Prostate gland (tissue), 2 donors: ENCODE measurements at places on chromosomes 6 and 20.

DNA sequence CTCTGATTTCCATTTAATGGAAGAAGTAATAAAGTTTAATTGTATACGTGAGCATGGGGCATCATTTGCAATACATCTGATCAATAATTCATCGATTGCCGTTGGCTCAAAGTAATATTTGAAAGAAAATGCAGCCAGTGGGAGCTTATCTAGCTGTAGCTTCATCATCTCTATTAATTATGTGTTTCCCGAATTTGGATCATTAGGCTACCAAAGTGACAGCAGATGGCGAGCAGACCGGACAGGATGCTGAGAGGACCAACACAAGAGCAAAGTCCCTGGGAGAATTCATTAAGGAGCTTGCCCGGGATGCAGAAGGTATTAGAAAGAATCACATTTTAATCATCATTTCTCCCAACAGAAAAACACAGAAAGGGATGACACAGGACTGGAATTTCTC is 327.1 kb downstream of the ARHGAP18 start:
- DNase-seq, result no peak

DNA sequence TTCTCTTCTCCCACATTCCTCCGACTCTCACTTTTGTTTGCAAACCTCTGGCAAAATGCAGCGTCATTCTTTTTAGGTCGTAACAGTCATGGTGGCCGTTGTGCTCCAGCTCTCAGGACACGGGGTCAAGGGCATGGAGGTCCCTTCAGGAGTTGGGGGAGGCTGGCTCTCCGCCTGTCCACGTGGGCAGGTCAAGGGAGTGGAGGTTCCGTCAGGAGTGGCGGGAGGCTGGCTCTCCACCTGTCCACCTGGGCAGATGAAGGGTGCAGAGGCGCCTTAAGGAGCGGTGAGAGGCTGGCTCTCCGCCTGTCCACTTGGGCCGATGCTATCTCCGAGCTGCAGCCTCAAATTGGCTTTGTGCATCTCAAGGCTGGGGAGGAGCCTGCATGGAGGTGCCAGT is 98.0 kb downstream of the ERMARD start:
- DNase-seq, result no peak

GRCh38 chr20:10611357-10611756 is 62.4 kb downstream of the JAG1 start:
- DNase-seq, result peak; percentile 33

DNA sequence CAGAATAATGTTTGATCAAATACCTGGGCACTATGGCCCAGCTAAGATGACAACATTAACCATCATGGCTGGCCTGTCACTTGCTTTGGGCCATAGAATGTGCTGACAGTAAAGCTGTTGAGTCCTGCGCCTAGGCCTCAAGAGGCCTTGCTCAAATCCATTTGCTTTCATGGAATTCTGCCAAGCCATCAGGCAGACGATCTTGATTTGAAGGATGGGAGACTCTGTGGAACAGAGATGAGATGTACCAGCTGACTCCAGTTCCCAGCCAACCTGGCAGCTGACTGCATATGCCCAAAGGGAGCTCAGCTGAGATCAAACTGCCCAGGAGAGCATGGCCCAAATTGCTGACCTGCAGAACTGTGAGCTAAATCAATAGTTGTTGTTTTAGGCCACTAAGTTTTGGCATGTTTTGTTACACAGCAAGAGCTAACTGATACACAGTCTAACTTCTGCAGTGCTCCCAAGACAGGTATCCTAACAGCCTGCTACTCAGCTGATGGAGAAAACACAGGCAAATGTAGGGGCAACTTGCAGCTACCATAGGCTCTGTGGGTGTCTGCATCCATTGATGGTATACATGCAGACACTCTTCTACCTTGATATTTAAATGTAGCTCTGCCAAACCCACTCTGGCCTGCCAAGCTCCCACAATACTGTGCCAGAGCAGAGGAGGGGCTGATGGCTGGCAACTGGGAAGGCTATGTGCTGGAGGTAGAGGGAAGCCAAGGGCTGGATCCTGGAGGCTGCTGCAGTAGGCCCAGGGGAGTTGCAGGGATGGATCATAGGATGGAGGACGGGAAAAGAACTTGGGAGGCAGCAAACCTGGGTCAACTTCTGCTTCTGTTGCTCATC is 55.2 kb upstream of the RNF24 start:
- no peak for DNase-seq

- no peak for DNase-seq
Observed at GRCh38 chr20:24672181-24672880, 202.9 kb downstream of the SYNDIG1 start.

DNA sequence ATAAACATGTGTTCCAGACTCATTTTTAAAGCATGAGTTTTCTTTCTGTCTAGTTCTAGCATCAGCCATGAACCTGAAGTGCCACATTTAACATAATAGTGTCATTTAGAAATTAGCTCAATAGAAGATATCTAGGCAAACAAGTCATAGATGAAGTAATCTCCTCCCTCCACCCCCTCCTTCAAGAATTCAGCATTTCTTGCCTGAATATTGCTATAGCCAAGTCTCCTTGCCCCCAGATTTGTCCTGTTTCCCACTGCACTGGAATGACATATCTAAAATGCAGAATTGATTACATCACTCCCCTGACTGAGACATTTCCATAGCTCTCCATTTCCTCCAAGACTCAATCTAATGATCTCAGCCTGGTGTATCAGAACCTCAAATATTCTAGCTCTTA is 134.9 kb upstream of the BACH2 start:
- no peak for DNase-seq

DNA sequence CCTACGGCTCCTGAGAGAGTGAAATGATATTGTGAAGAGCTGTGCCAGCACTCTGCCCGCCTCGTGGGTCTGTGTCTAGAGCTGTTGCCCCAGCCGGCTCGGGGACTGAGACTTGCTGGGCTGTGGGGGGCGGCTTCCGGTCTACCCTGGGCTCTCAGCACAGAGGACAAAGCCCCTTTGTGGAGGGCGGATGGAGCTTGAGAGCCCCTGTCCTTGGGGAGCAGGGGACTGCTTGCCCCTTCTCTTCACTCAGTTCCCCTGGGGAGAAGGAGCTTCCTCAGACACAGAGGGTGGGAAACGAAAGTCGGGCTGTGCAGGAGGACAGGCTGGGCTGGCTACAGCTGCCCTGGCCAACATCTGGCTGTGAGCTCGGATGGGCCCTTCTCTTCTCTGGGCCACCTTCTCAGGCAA is 11.0 kb downstream of the SRC start:
- no peak for DNase-seq

GRCh38 chr6:132651062-132651461 is 7.9 kb downstream of the TAAR1 start:
- no peak for DNase-seq

- DNase-seq, result no peak
Observed at GRCh38 chr6:76609160-76609559, 536.7 kb upstream of the IMPG1 start.

- no peak for DNase-seq
Observed at GRCh38 chr6:53119772-53120409, 28.8 kb downstream of the GCM1 start.

- DNase-seq, result no peak
Observed at GRCh38 chr6:138145402-138145801, 16.3 kb upstream of the ARFGEF3 start.

- no peak for DNase-seq
Observed at GRCh38 chr6:111662072-111662793, 56.6 kb upstream of the TRAF3IP2 start.

- DNase-seq, result no peak
Observed at GRCh38 chr6:143961886-143962878, 45.9 kb downstream of the PLAGL1 start.

DNA sequence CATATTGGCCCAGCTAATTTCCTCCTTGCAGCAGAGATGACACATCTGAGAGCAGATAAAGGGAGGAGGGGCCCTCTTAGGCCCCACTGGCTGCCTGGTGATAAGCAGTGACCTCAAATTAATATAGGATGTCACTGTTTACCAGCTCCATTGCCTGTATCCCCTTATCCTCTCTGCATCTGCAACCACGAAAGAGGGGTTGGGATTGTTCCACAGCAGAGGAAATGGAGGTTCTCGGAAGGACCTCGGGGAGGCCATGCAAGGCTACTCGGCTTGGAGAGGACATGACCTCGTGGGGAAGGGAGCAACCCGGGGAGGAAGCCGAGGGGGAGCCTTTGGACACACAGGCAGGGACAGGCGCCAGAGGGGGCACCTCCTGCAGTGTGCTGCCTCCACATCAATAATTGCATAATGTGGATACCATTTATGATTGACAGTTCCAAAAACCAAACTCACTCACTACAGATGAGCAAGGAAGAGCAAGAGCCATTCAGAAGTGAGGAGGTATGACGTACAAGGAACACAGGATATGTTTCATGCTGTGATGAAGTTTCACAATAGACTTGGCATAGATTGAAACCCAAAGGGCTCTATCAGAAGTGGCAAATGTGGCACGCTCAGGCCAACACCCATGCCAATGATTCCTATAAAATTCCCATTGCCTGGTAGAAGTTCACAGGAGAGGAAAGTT is 177.2 kb upstream of the RNF24 start:
- no peak for DNase-seq

DNA sequence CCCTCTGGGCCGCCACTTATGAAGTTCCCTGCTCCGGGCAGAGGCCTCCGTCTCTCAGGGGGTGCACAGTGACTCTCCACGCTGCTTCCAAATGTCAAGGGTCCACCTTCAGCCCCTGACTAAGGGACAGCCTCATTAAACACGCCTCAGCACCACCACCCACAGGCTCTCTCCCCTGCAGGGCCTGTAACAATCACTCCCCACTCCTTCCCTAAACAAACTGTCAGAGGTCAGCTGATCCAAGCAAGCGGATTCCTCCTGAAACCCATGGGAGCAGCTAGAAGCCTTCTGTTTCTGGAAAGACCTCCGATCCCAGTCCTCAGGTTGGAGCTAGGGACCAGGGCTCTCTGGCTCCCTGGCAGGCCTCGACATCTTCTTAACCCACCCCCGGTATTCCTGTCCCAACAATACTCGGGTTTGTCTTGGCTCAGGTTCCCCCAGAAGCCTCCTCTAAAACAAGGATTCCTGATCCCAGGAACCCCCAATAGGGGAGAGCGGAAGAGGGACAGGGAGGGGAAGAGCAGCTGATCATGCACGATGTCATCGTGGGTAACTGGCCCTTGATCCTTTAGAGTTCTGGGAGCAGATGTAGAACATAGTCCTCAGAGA is 181.0 kb downstream of the ZNF217 start:
- DNase-seq, result no peak

GRCh38 chr6:112717856-112718255 is 370.7 kb downstream of the RFPL4B start:
- no peak for DNase-seq

GRCh38 chr6:74979065-74979766 is 226.6 kb downstream of the COL12A1 start:
- no peak for DNase-seq

DNA sequence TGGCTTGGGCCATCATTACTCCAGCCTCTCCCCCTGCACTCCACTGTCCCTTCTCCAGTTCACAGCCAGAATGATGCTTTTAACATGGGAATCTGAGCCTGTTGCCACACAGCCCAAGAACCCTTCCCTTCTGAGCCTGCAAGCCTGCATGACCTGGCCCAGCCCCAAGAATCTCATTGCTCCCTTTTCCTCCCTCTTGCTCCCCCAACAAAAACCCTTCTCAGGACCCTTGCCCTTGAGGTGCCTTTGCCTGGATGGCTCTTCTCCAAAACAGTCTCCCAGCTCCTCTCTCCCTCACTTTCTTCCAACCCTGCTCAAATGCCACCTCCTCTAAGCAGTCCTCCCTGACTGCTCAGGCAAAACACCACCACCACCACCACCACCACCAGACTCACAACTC is 157.2 kb downstream of the ANKRD60 start:
- DNase-seq, result no peak

DNA sequence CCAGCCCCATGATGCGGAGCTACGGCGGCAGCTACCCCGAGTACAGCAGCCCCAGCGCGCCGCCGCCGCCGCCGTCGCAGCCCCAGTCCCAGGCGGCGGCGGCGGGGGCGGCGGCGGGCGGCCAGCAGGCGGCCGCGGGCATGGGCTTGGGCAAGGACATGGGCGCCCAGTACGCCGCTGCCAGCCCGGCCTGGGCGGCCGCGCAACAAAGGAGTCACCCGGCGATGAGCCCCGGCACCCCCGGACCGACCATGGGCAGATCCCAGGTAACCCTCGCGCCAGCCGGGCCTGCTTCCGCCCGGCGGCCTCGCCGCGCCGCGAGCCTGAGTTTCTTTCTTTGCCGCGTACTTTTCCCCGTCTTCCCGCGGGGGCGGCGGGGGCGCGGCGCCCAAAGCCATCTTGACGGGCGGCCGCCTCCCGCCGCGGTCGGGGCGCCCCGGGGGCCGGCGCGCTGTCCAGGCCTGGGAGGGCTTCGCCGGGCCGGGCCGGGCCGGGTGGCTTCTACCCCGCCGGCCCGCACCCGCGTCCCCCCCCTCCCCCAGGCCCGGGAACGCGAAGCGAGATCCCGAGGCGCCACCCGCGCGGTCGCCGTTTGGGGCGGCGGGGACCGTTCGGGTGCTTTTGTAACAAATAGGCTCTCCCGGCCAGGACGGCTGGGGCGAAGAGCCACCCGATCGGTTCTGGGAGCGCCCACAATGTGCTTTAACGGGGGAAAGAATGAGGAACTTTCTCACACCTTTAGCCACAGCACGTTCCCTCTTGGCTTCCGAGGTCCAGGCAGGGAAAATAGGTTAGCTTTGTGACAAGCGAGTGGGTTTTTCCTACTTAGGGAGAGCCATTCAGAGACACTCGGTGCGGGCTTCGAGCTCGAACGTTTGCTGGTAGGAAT is 2.3 kb downstream of the ARID1B start:
- peak; percentile 30 for DNase-seq
